ENCODE measurements at places on chromosomes 1 and 21.

GRCh38 chr1:36307601-36308330 lies 1.6 kb downstream of the SH3D21 start:
- DNase-seq, result no peak

DNA sequence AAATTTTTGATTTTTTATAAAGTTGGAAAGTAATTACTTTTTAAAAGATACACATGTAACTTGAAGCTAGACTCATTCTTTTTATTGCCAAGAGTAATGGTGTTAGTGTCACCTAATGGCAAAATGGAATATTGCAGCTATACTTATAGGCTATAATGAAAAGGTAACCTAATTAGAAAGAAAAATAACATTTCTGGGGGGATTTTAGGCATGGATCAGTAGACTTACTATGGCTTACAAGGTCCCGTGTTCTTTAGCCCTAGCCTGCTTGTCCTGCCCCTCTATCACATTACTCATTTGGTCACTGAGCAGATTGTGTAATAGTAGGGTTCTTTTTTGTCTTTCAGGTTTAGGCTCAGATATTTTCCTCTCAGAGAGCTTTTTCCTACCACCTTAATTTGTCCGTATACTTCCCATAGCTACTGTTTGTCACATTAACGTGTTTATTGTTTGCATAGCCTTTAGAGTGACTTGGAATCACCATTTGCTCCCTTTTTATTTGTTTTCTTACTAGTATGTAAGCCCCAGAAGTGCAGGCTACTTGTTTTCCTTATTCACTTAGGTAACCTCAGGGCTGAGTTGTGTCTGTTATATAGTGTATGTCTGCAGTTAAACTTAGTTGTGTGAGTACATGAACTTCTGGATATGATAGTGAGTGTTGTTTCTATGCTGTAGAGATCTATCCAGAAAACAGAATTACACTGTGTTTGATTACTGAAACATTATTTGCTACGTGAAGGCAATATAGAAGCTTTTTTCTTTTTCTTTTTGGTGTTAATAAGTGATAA lies 58.7 kb downstream of the RABGAP1L start:
- DNase-seq, result no peak

DNA sequence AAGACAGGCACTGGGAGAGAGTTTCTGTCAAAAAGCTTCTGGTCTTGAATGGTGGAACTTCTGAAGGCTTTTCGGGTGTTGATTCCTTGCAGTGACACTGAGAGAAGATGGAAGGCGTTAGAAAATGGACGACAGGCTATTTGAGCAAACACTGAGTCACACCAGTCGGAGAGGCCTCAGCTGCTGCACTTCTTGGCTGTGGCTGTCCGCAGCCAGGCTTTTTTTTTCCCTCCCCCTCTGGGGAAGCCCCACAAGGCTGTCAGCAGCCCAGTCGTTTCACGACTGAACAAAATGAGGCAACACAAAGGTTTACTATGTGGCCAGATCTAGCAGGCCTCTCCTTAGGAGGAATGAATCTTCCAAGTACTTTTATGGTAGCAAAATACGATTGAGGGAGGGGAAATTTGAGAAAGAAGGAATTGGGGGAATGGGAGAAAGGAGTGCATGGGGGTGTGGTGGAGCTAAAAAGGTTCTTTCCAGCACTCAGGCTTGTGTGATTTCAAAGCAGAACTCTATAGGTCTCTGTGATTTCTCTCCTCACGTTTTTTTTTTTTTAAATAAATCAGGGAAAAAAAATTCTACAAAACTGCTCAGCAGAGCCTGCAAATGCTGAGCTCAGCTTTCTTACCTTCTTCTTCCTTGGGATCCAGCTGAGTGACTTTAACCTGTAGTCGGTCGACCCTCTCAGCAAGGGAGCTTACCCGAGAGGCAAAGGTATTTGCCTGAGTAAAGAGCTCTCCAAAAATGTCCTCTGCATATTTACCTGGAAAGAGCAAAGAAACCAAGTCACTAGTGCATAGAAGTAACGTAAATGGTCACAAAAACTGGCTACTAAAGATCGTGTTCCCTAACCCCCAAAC lies 26.1 kb downstream of the GPR3 start:
- DNase-seq, result no peak

DNA sequence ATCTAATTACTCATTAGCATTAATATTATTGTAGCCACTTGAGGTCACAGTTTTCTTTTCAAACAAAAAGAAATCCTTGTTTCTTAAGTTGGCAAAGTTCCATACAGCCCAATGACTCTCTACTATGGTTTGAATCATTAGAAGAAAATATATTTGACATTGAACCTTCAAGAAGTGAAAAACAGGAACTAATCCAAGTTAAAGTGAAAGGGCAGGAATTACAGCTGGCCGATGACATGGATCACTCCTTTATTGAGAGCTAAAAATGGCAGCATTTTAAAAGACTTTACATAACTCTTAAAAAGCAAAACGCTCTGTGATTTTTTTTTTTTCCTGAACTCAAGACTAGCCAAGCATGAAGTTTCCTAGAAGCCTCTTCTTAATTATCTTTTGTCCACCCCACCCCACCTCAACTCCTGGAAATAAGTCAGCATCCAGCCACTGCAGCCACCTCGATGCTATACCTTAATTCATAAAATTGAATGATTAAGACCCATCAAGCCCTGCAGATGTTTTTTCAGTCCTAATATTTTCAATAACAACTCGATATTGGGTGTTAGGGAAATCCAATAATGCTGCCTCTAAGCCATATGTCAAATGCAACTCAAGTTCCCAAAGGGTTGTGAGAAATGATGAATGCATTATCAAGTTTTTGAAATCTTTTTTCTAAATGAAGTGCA lies 323.1 kb downstream of the HHIPL2 start:
- no peak for DNase-seq

- no peak for DNase-seq
Measured at GRCh38 chr1:39047374-39048229, 21.5 kb downstream of the NDUFS5 start.

- no peak for DNase-seq
Measured at GRCh38 chr1:111690306-111690617, 48.9 kb downstream of the INKA2 start.

- no peak for DNase-seq
Measured at GRCh38 chr1:215599418-215600074, 32.4 kb downstream of the KCTD3 start.

DNA sequence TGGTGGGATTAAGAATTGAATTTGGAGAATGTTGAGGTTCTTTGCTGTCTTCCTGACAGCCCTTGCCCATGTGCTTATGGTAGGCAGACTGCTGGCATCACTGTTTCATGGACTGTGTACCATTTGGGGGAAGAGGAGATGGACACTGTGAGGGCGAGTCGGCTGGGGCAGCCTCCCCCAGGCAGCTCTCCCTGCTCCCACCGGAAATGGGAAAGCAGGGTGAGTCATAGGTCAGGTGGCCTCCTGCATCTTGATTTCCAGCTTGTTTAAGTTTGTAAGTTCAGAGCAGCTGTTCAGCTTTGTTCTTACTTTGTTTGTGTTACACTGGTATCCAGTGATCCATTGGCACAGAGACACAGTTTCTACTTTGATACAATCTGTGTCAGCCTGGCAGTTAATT lies 87.2 kb upstream of the CNIH3 start:
- DNase-seq, result no peak

DNA sequence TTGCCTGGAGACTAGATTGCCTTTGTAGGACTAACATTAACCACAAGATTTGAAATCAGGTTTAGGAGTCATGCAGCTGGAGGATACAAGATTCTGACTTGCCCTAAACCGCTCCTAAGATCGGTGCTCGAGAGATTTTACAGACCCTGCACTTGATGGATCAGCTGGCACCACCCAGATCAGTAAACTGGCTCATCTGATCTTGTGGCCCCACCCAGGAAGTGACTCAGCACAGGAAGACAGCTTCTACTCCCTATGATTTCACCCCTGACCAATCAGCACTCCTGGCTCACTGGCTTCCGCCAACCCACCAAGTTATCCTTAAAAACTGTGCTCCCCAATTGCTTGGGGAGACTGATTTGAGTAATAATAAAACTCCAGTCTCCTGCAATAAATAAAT lies 876 bp upstream of the CATSPERE start:
- no peak for DNase-seq

DNA sequence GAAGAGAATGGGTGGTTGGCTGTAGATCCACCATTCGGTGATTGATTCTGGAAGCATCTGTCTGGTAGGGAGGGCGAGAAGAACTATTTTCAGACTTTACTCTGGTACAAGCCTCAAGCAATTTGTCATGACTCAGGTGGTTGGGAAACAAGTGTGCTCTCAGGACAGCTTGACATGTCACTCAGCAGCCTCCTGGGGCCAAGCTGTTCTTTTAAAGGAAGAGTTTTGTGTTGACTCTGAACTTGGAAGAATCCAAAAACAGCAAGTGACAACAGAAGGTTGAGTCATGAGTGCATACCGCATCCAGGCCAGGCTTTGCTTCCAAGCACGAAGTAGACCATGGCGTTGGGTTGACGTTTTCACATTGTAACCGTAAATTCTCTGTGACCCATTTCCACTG lies 65.9 kb downstream of the CLIC6 start:
- no peak for DNase-seq

- no peak for DNase-seq
Measured at GRCh38 chr1:44531785-44532566, 126.9 kb downstream of the RNF220 start.

DNA sequence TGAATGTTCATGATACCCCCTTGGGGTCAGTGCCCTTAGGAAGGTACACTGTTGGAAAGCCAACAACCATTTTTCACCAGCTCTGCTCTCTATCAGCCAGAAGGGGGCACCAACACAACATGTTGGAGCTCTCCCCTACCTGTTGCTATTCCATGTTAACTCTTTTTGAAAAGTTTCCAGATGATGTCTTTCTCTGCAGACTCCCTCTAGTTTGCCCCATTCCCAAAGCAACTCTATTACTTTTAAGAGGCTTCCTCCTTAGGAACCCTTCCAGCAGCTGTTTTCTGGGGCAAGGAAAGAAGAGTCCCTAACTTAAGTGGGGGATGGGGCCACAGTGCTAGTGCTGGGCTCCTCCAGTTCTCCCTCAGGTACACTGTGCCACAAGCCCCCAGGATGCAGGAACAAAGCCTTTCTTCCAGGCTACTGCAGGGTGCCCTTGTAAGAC lies 22.9 kb upstream of the NDC1 start:
- no peak for DNase-seq

- no peak for DNase-seq
Measured at GRCh38 chr1:6298940-6299465, 38.1 kb upstream of the GPR153 start.

- DNase-seq, result no peak
Measured at GRCh38 chr1:221605569-221605968, 136.3 kb downstream of the DUSP10 start.

GRCh38 chr1:54112705-54113368 lies 40.0 kb downstream of the CDCP2 start:
- no peak for DNase-seq

- DNase-seq, result no peak
Measured at GRCh38 chr1:166814611-166815010, 24.7 kb upstream of the POGK start.

All from stimulated activated CD8-positive, alpha-beta memory T cell treated with anti-CD3 and anti-CD28 coated beads, Interleukin-4, amount 100 ng/mL, for 4 hours (primary cell).